ENCODE measurements at places on chromosomes 11 and 22.

DNA sequence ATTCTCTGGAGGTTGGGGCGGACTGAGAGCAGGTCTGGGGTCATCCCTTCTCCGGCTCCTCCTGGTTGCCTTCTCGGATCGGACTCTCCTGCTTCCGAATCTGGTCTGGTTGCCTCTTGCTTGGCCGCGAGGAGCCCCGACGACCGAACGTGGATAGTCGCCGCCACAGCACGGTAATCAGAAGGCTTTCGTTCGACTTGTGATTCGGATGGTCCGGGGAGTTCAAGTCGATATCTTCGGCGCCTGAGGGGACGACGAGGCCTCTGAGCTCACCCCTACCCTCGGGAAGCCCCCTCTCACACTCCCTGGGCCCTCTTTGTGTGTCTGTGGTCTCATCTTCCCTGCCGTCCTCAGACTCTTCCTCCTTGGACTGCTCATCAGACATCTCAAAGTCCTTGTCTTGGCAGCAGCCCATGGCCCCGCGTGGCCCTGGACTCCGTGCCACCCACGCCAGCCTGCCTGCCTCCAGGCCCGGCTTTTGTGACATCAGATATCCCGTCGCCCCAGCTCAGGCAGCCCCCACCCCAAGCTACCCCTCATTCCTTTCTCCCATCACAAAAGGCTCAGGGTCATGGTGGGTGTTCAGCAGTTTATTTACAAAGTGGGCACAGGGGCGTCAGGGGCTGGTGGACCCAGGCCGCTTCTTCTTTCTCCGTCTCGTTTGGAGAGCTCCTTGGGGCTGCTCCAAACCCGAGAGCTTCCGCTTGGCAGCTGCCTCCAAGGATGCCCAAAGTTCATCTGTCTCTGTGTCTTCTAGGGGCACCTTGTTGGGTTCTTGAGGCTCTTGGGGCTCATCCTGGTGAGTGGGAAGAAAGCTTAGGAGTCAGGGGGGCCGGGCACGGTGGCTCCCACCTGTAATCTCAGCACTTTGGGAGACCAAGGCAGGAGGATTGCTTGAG is at the start of gene TEX54:
Gene TEX54, minus strand, starts transcription at position 506 of the 899 bp plus-strand sequence.
- no peak for DNase-seq

DNA sequence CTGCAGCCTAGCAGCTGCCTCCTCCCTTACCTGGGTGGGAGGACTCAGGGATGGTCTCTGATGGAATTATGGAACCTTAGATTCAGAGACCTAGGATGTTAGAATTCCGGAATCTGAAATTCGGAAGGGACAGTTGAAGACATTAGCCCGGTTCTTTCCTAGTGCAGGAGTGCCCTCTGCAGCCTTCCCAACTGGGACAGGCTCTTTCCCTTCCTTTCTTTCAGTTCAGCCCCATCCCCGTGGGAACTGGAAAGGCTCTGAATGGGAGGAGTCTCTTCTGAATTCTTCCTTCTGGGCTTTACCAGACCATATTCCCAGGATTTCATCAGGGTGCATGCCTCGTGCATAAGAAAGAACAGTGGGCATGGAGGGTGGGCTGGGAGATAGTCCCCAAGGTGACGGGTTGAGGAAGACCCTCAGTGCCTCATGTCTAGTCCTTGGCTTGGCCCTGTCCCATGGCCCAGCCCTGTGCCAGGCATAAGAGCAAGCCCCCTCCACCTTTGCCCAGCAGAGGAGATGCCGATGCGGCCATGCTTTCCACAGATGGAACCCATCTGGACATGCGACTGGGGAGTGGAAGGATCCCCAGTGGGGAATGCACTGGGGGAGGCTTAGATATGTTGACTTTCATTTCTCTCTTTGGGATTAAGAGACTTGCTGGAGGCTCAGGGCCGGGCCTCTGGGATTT is 14.4 kb downstream of the DNAJB13 start:
- DNase-seq, result no peak

DNA sequence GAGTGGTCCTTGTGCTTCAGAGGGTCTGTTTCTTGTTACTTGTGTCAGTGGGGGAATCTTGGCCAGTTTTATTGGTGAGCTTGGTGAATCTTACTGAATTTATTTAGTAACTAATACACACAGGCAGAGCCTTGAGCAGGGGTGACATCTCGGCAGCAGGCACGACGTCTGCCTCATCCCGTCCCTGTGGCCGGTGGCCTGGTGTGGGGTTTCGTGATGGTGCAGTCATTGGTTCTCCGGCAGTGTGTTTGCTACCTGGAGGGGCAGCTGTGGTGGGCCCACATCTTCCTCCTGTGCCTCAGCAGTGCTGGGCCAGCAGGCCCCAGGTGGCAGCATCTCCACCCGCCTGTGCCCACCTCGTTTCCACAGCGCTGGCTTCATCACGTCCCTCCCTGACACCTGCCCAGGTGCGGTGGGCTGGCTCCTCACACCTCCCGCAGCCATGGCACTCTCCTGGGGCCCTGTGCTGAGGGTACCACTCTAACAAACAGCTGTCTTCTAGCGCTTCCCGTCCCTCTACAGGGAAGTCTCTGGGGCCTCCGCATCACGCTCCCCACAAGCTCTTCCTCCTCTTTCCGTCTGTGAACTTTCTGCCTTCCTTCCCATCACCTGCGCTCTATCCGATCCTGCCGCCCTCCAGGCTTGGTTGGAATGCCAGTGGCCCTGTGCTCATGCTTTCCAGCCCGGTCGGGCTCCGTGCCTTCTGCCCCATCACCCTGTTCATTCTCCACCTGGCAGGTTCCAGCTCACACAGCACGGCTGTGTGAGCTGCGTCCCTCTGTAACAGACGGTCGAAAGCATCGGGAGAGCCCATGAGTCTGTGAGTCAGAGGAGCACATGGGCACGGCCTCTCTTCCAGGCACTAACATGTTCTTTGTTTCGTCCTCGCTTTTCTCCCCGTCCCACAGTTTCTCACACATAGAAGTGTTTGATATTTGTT is 203.4 kb downstream of the TBC1D22A start:
- DNase-seq, result no peak

GRCh38 chr11:122030286-122030685 is 85.7 kb downstream of the BLID start:
- no peak for DNase-seq

DNA sequence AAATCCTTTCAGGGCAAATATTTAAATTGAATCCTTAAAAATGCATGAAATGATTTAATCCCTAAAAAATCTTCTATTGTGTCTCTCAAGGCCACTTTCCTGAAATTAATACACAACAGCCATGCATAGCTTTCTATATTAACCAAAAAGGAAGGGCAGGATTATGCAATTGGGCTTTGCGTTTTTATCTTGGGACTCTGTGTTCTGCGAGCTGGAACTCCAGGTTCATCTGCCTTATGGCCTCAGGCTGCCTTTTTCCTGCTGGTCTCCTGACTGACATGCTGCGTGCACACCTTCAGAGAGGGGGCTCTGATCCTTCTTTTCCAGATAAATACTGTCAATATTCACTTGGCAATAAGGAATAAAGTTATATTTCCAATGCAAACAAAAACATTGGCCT is 141.7 kb upstream of the GRIA4 start:
- no peak for DNase-seq

- DNase-seq, result no peak
Observed at GRCh38 chr11:19117760-19118097, 761 bp downstream of the ZDHHC13 start.

- no peak for DNase-seq
Observed at GRCh38 chr11:82267186-82267585, 466.5 kb downstream of the FAM181B start.

DNA sequence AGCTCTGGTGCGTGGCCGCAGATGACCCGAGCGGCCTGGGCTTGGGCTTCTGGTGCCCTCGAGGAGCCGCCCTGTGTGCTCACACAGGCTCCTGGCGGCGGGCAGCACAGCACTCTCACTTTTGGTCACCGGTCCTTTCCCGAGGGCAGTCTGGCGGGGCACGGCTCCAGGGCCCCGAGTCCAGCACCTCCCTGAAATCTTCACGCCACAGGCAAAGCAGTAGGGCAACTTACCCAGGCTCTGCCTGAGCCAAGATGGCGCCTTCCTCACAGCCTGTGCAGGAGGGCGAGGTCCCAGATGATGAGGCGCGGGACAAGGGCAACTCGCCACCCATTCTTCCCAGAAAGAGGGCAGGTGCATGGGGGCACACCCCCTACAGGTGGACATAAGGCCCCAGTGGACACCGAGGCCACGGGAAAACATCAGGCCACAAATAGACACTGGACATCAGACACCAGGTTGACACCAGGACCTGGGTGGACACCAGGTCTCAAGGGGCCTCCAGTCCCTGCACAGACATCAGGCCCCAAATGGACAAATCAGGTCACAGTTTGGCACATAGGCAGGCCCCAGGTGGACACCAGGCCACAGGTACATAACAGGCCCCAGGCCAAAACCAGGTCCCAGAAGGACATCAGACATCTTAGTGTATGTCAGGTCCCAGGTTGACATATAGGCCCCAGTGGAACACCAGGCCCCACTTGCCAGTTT is 57.6 kb upstream of the SEPTIN5 start:
- DNase-seq, result no peak

GRCh38 chr11:45210846-45211245 is 64.4 kb downstream of the PRDM11 start:
- DNase-seq, result no peak

GRCh38 chr11:132994966-132995365 is 537.3 kb downstream of the OPCML start:
- no peak for DNase-seq
